ENCODE measurements at places on chromosomes 1 and 21. TPM values are rescaled to one million over a fixed set of nuclear protein-coding genes. Genes with fewer than 3 reads are reported as not detected.

STUM gene
- 0.13 TPM for polyA plus RNA-seq

RUNX3 gene
- polyA plus RNA-seq, result 1.3 TPM

C1orf141 gene
- not detected for polyA plus RNA-seq

GSTM1 gene
- 42.4 TPM for polyA plus RNA-seq

SAMD13 gene
- polyA plus RNA-seq, result 3.1 TPM

GPR52 gene
- polyA plus RNA-seq, result not detected

ELOVL1 gene
- 27.8 TPM for polyA plus RNA-seq

NUDC gene
- 79.8 TPM for polyA plus RNA-seq

SHE gene
- polyA plus RNA-seq, result 2.9 TPM

SLC1A7 gene
- not detected for polyA plus RNA-seq
